Stimulated activated CD4-positive, alpha-beta T cell treated with anti-CD3 and anti-CD28 coated beads, Interleukin-1b, Interleukin-23, amount 100 ng/mL, for 48 hours (primary cell): ENCODE measurements at places on chromosomes 11 and 22.

DNA sequence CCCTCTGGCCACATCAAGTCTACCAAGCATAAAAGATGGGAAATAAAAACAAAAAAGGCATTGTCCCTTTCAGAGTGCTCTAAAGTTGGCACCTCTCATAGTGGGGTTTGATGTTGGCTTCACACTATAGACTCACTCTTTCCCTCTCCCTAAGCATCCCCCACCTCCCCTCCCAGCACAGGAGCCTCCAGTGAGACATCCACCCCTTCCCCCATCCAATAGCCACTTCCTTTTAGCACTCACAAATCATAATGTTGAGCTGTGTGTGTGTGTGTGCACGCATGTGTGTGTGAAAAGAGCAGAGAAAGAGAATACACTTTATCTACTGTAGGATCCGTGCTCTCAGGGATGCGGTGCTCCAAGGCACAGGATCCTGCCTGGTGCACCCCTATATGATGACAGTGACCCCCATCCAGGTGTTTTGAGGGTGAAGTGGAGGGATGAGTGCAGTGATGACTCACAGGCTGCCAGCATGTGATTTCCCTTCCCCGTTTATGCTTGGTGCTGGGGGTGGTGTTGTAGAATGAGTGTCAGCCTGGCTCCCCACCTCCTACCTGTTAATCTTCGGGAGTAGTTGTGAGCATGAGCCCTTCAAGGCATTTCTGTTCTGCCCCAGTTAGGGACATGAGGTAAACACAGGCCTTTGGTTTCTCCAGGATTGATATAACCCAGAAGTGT is 235.2 kb upstream of the B3GAT1 start:
- no peak for DNase-seq

DNA sequence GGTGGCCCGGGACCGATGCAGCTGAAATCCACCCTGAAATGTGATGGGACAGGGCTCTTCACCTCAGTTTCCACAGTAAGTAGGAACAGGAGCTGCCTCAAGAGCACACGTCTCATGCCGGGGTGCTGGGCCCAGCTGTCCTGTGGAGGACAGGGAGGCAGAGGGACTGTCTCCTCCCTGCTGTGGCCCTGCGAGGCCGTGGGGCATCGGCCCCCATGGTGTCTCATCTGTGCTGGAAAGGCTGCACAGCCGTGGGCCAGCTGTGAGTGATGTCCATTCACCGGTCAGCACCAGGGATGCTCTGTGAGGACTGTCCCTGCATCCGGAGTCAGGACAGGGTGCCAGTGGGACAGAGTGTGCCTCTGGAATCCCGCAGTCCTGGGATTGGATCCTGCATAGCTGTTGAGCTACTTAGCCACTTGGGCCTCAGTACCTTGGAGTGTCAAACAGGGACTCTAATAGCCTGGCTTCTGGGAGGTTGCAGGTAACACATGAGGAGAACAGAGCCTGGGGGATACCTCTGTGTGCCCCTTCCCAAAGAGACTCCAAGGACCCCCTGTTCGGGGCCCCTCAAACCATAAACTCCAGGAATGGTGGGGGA is 16.5 kb downstream of the TRPM5 start:
- no peak for DNase-seq

DNA sequence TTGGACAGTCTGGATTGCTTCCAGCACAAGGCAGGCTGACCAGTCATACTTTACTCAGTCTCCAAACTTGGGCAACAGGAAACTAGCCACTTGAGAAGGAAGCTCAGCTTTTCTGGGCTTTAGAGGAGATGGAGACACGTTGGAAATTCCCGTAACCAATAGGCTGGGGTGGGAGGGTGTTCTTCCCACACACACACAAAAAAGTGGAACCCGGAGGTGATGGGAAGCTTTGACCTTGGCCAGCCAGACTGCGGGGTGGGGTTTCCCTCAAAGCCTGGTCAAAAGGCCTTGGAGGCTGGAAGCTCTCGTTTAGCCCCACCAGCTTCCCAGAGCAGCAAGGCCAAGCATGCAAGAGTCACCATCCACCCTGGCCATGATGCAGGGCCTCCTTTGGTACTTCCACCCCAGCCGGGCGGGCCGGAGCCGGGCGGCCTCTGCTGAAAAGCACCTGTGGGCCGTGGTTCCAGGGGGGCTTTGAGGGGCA is 126.2 kb downstream of the BCR start:
- no peak for DNase-seq

DNA sequence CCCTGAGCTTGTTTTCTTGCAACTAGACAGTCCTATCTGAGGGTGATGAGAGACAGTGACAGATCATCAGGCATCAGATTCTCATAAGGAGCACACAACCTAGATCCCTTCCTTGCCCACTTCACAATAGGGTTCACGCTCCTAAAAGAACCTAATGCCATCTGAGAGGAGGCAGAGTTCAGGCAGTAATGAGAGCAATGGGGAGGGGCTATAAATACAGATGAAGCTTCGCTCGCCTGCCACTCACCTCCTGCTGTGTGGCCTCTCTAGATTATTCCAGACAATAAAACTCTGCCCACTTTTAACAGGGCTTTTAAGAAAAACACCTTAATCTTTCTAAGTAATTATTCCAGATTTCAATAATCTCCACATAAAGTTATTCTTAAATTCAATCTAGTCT is 43.9 kb upstream of the PAK1 start:
- DNase-seq: no peak

DNA sequence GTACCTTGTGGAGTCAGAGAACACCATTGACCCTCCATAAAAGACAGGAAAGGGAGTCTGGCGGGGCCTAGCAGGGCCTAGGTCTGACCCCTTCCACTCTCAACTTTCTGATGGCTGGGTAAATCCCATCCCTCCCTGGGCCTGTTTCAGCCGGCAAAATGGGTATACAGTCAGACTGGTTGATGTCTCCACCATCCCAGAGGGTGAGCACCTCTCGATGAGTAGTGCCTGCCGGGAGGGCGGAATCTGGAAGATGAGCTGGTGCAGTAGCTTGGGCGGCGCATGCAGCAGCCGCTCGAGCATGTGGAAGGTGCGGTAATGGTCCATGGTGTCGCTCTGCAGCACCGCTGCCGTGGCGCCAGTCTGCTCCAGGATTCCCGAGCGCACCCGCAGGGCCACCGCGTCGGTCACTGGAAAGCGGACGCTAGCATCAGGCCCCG is 528 bp downstream of the FIBP start:
- DNase-seq: peak; percentile 27

- no peak for DNase-seq
These were observed 7.8 kb downstream of the ADAMTS15 start for GRCh38 chr11:130456286-130456685.

DNA sequence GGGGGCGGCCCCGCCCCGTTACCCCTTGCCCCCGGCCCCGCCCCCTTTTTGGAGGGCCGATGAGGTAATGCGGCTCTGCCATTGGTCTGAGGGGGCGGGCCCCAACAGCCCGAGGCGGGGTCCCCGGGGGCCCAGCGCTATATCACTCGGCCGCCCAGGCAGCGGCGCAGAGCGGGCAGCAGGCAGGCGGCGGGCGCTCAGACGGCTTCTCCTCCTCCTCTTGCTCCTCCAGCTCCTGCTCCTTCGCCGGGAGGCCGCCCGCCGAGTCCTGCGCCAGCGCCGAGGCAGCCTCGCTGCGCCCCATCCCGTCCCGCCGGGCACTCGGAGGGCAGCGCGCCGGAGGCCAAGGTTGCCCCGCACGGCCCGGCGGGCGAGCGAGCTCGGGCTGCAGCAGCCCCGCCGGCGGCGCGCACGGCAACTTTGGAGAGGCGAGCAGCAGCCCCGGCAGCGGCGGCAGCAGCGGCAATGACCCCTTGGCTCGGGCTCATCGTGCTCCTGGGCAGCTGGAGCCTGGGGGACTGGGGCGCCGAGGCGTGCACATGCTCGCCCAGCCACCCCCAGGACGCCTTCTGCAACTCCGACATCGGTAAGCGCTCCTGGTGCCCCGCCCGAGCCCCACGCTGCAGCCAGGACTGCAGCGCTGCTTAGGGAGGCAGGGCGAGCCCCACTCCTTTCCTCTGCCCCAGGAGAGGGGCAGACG is at the start of gene TIMP3:
TIMP3 (plus strand) TSS at position 169 of the 700 bp plus-strand sequence; CDS start at position 466, 297 bp downstream.
- no peak for DNase-seq

DNA sequence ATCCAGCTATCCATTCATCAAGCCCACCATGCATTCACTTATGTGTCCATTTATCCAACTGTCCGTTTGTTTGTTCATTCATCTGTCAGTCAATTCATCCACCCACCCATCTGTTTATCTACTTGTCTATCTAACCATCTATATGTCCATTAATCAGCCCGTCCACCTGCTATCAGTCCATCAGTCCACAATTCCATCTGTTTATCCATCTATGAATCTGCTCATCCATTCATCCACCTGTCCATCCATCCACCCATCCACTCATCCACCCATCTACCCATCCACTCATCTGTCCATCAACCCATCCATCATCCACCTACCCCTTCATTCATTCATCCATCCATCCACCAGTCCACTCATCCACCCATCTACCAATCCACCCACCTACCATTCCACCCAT is 970 bp upstream of the SPI1 start:
- DNase-seq: no peak

DNA sequence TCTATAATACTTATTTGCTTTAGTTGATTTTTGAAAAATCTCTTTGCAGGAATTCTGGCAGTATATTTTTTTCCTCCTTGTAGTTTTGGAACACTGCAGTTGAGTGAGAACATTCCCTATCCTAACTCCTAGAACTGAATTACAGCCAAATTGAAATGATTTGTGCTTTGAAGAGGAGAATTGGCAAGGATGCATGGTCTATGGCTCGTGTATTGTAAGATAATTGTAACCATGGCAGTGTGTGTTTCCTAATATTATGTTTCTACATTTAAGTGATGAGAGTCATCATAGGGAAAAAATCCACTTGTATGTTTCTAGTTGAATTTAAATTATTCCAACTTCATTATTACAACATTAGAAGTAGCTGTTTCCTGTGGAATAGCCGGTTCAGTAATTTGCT is 80.9 kb upstream of the MYO18B start:
- no peak for DNase-seq

DNA sequence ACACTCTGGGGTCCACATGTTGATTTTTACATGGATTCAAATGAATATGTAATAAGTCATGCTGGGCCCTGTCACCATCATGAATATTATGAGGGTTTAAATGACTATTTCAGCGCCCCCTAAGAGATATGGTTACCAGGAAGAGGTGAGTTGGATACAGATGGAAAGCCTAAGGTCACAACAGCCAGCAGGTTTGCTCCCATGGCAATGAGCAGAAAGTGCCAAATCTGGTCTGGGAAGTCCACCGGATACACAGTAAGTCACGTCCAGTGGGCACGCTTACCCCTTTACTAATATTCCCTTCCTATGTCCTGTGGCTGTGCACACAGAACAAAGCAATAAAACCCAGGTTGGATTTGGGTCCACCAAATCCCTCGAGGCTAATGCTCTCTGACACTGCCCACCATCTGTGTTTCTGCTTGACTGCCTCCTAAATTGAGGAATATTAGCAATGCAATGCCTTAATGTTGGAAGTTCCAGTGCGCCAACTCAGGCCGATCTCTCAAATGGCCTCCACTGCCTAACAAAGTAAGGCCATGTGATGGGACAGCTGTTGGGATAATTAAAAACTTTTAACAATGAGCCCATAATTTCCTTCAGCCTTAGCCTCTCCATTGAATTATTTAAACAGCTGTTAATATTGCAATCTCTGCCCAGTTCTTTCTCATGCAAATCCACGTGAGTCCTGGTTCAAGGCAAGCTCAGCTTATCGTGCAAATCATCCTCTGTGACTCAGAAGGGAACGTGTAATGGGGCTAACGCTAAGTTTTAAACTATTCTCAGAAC is 97.6 kb downstream of the SLC1A2 start:
- DNase-seq: no peak

DNA sequence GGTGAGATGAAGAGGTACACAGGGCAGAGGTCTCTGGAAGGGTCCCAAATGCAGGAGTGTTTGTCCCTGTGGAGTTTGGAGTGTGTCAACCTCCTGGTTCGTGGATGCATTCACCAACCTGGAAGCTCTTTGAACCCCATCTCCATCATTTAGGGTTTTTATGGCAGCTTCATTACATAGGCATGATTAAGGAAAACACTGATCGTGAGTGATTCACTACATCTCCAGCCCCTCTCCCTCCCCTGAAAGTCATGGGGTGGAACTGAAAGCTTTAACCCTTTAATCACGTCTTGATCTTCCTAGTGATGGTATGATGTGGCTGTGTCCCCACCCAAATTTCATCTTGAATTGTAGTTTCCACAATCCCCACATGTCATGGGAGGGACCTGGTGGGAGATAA is 19.8 kb upstream of the INCENP start:
- no peak for DNase-seq

GRCh38 chr22:43296276-43296902 is 46.8 kb downstream of the SCUBE1 start:
- DNase-seq: no peak

- no peak for DNase-seq
These were observed 30.1 kb upstream of the TNRC6B start for GRCh38 chr22:40147388-40148176.

DNA sequence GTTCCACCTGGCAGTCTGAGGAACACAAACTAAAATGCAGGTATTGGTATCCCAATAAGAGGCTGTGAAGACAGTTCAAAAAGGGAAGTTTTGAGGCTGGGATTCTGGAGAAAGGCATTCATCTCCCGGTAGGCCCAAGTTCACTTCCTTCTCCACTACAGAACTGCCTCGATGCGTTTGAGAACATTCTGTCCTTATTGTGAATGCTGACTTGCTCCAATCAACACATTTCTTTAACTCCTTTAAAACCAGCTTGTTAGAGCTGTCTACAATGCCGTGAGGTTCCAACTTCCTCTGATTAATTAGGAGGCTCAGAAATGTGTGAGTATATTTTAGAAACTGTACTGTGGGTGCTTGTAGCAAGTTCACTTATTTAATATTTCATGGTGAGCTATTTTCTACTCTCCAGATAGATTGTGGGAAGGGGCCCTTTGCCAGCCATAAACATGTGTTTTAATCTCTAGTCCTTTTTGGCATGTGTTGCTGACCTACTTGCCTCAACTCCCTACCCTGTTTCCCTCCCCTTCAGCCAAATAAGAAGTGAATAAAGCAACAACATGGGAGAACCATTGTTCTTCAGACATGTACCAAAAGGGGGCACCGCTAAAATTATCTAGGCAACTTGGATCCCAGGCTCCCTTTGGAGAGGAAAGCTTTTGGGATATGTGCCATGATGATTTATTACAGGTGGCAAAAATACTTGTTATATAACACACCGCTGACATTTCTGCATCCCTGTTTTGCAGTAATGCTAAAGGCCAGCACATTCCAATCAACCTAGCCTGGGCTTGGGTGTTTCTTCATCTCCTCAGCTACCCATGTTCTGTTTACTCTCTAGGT is 245.6 kb downstream of the BLID start:
- no peak for DNase-seq

DNA sequence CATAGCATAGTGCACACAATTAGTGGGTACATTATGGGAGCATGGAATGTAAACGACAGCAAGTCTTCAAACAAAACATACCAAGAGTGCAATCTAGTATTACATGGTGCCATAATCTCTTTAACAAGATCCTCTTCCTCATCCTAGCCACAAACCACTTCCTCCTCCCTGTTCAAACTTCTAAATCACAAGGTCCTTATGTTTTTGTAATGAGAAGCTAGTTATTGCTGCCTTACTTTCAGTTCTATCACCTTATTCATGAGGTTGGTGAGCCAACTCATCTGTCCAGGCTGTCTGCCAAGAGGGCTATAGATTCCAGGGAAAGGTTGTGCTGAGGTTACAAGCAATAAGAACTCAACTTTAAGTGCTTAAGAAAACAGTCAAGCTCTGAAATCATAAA is 195.4 kb upstream of the ARHGAP20 start:
- DNase-seq: peak; percentile 7

GRCh38 chr11:120128392-120129119 is 9.4 kb downstream of the TRIM29 start:
- no peak for DNase-seq

- DNase-seq: no peak
These were observed 7.5 kb upstream of the MICAL3 start for GRCh38 chr22:18031695-18032454.

- no peak for DNase-seq
These were observed 12.9 kb downstream of the RTN4R start for GRCh38 chr22:20254975-20255946.
